ENCODE measurements at places on chromosomes 5 and 9.

- peak; percentile 80 for DNase-seq
These were observed 33.3 kb downstream of the DMRT2 start for GRCh38 chr9:1083325-1083913.

DNA sequence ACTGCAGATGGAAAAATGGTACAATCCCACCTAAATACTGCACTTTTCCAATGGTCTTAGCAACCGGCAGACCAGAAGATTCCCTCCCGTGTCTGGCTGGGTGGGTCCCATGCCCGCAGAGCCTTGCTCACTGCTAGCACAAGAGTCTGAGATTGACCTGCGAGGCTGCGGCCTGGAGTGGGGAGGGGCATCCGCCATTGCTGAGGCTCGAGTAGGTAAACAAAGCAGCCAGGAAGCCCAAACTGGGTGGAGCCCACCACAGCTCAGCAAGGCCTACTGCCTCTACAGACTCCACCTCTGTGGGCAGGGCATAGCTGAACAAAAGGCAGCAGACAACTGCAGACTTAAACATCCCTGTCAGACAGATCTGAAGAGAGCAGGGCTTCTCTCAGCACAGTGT is 221.6 kb upstream of the CTNND2 start:
- DNase-seq: no peak

DNA sequence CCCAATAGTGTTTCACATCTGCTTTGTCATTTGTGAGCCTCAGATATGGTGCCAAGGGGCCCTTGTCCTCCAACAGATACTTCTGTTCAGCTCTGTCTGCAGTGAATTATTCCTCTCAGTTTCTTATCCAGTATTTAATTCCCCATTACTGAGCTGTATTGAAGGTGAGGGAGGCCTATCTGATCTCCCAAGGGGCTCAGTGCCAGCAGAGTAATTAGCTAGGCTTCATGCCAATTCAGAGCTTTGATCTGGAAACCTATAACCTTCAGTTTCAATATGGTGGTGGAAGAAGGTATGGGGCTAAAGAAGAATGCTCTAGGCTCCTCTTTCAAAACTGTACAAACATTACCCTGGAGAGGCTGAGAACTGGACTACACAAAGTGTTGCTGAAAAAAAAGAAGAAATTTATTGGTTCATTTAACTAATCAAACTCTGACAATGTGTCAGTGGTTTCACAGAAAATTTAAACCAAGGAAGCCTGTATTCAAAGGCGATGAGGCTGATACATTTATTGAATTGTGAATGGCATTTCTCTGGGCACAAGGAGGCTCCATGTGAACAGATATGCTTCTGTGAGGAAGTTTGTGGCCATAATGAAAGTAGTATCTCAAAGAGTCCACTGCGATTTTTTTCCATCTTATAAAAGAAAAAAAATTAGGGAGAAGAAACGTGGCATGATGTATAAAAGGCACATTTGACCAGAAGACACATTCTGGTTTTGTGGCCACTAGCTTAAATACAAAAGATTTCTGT is 397.8 kb downstream of the TLE4 start:
- peak; percentile 80 for DNase-seq

GRCh38 chr9:90074316-90074962 is 469.6 kb downstream of the GADD45G start:
- DNase-seq: no peak

- peak; percentile 44 for DNase-seq
These were observed 87.3 kb downstream of the LIFR start for GRCh38 chr5:38468978-38469706.

GRCh38 chr9:17021387-17021970 is 113.4 kb upstream of the CNTLN start:
- peak; percentile 3 for DNase-seq

- no peak for DNase-seq
These were observed 4.9 kb downstream of the CACFD1 start for GRCh38 chr9:133464638-133465037.

DNA sequence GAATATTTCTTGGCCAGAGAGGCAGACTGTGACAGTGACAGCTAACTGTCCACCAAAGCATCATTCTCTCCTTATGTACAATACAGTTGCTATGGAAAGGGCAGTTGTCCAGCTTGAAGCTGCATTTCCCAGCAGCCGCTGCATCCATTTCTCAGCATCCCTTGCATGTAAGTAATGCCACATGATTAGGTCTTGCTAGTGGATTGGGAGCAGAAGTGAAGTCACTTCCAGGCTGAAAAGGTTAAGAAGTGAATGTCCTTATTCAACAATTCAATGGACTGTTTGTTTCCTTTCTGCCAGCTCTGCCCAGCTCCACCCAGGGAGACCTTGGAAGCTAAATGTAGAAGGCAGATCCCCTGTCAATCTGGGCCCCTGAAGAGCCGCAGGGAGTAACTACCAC is 26.1 kb upstream of the RETREG1 start:
- peak; percentile 64 for DNase-seq

- no peak for DNase-seq
These were observed 342.8 kb upstream of the CCNG1 start for GRCh38 chr5:163094492-163095180.

DNA sequence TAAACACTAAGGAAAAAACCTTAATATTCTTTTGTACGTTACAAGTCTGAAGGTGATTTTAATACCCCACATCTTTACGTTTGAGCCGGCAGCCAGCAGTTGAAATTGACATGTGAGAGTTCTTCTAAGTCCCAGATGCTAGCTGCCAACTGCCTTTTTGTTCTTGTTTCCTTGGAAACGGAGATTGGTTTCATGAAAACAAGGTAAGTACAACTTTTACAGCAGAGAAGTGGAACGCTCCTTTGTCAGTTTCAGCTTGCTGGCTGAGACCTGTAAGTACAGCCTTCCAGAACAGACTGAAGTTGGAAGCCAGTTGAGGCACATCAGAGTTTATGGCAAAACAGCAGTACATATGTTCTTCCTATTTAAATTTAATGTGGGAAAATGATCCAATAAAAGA is 1018.4 kb upstream of the ARRDC3 start:
- DNase-seq: no peak

- no peak for DNase-seq
These were observed 503.1 kb downstream of the RAB3C start for GRCh38 chr5:59086024-59086423.

- no peak for DNase-seq
These were observed 9.2 kb upstream of the SHOC1 start for GRCh38 chr9:111803924-111804323.

GRCh38 chr5:68771221-68771620 is 322.6 kb upstream of the SLC30A5 start:
- no peak for DNase-seq

GRCh38 chr9:73239570-73240265 is 88.1 kb downstream of the ANXA1 start:
- no peak for DNase-seq

DNA sequence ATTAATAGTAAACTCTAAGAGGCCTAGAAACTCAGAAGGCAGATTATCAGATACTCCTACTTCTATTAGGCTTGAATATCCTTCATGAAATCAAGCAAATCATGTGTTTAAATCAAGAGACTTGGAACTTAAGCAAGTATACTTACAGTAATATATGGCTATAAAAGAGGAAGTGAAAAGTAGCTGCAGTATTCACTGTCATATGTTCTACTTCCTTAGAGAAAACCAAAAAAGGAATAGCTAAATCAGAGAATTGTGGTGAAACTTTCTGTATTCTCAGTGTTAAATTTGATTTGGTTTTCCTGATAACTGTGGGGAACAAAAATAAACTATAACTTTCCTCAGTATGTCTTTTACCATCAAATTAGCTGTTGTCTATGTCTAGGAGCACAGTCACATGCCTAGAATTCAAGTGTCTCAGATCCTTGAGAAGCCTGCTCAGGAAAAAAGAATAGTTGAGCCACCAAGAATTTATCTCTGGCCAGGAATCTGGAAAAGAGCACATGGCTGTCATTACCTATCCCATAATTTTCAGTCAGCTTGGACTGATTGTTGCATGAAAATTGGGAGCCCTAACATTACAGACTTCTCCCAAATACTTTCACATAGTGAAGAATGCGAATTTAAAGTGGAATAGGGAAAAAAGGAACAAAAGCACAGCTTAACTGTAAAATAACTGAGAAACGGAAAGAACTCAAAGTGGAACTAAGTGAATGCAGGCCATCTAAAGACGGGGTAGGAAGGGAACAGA is 1.7 kb downstream of the FKBP15 start:
- peak; percentile 78 for DNase-seq

- DNase-seq: no peak
These were observed 186.8 kb downstream of the TMEM161B start for GRCh38 chr5:88081877-88082276.

GRCh38 chr9:69433392-69433791 is 108.4 kb downstream of the ENTREP1 start:
- no peak for DNase-seq

GRCh38 chr9:69131682-69132081 is 42.4 kb upstream of the TJP2 start:
- DNase-seq: no peak

- peak; percentile 34 for DNase-seq
These were observed at the start of gene RASGRF2 for GRCh38 chr5:80959768-80960442. Gene RASGRF2 (plus strand): TSS chr5:80960363. CDS start chr5:80960739, 376 bp downstream.

DNA sequence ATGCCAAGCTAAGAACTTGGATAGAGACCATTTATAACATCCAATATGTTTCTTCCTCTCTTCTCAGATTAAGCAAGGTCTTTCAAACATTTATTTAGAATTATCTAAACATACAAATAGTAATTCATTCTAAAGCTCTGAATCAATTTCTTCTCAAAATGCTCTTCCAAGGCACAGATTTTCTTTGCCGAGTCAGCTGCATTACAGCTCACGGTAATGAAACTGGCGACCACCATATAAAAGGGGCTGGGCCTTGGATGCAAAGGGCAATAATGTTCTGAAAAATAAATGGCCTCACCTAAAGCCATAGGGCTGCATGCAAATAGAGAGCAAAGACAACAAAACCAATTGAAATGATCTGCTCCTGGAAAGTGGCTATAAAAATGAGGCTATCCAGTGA is 63.8 kb downstream of the MED27 start:
- DNase-seq: no peak

GRCh38 chr5:88845081-88845697 is 37.8 kb downstream of the MEF2C start:
- peak; percentile 52 for DNase-seq

DNA sequence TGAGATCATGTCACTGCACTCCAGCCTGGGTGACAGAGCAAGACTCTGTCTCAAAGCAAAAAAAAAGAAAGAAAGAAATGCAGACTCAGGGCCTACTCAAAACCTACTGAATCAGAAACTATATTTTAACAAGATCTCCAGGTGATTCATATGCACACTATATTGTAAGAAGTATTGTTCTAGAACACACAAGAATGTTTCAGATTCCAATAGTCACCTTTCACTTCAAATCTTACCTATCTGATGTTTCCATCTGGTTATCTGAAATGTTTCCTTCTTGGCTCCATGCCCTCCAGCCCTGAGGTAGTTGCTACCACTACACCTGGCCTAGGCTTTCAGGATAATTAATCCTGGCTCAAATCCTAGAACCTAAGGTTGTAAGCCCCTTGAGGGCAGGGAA is 36.8 kb upstream of the SNX2 start:
- DNase-seq: no peak
